ENCODE measurements at places on chromosomes 1 and 21.
A peak's percentile ranks its signal among the peaks of the same experiment; 100 is the strongest.

DNA sequence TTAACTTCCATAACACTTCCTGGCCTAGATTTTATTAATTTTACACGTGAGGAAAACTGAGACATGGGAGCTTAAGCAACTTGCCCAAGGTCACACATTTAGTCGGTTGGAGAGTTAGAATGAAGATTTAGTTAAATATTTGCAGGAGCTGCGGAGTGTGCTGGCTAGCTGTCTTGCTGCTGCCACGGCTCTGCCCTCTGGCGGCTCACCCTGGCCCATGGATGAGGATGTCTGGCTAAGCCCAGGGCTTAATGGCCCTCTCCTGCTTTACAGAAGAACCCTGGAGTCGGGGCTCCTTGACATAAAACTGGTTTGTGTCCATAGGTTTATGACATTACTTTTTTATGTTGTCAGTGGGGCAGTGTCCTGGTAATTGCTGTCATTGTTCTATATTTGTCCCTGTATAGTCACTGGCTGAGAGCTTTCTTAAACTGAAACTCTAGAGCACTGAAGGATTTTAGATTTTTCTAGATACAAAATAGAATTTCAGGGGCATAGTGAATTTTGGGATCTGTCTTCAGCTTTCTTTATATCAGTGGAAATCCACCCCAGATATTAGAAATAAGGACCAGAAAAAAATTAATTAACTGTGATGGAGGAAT lies 88.9 kb upstream of the WLS start:
- H3K4me3 ChIP-seq, result no peak overlapping the region
- H3K36me3 ChIP-seq, result no peaks in the 10 kb centered on the region
- no peak overlapping the region for H3K27ac ChIP-seq
- H3K27me3 ChIP-seq, result peaks cover 3% of the 10 kb centered on the region
- no peak for DNase-seq
- H3K4me1 ChIP-seq, result no peaks in the 10 kb centered on the region

- no peaks in the 10 kb centered on the region for H3K27me3 ChIP-seq
- H3K27ac ChIP-seq, result peak within 1 kb of the TSS; percentile 91
- peaks cover 16% of the 10 kb centered on the region for H3K36me3 ChIP-seq
- H3K4me3 ChIP-seq, result peak within 1 kb of the TSS; percentile 88
- peaks cover 73% of the 10 kb centered on the region for H3K4me1 ChIP-seq
- peak; percentile 57 for DNase-seq
Observed at GRCh38 chr1:15684042-15684461, at the start of gene PLEKHM2. TSS of gene PLEKHM2 (plus strand) at chr1:15684320. CDS start at chr1:15684559, 239 bp downstream.

GRCh38 chr1:205493241-205494085 lies 11.0 kb upstream of the CDK18 start:
- H3K27me3 ChIP-seq, result peaks cover 51% of the 10 kb centered on the region
- no peak overlapping the region for H3K4me3 ChIP-seq
- no peaks in the 10 kb centered on the region for H3K36me3 ChIP-seq
- no peak overlapping the region for H3K27ac ChIP-seq
- DNase-seq, result no peak
- no peaks in the 10 kb centered on the region for H3K4me1 ChIP-seq

GRCh38 chr1:87356591-87356990 lies 27.9 kb downstream of the LMO4 start:
- H3K4me3 ChIP-seq, result no peak overlapping the region
- H3K27me3 ChIP-seq, result no peaks in the 10 kb centered on the region
- DNase-seq, result no peak
- H3K36me3 ChIP-seq, result no peaks in the 10 kb centered on the region
- no peak overlapping the region for H3K27ac ChIP-seq
- no peaks in the 10 kb centered on the region for H3K4me1 ChIP-seq

DNA sequence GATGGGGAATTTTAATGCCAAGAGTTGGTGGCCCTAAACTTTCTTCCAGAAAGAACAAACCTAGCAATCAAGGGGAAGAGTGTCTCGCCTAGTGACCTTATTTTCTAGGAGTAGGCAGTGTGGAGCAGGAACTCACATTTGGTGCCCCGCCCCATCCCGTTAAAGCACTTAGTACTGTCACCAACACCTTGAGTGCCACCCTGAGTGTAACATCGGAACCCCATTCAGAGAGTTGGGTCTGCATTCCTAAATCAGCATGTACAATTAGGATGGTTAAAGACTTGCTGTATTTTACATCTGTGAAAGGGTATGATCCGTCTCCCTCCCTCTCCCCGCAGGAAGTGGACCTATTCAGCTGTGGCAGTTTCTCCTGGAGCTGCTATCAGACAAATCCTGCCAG lies 15.5 kb downstream of the ETS2 start:
- H3K27me3 ChIP-seq, result no peaks in the 10 kb centered on the region
- no peak for DNase-seq
- no peaks in the 10 kb centered on the region for H3K4me1 ChIP-seq
- H3K4me3 ChIP-seq, result no peak overlapping the region
- H3K27ac ChIP-seq, result no peak overlapping the region
- H3K36me3 ChIP-seq, result peaks cover 48% of the 10 kb centered on the region

- H3K27ac ChIP-seq, result no peak overlapping the region
- H3K27me3 ChIP-seq, result no peaks in the 10 kb centered on the region
- no peak for DNase-seq
- no peaks in the 10 kb centered on the region for H3K36me3 ChIP-seq
- H3K4me3 ChIP-seq, result no peak overlapping the region
- H3K4me1 ChIP-seq, result no peaks in the 10 kb centered on the region
Observed at GRCh38 chr1:81878538-81878937, 77.8 kb downstream of the ADGRL2 start.

GRCh38 chr1:23551849-23552248 lies 7.5 kb downstream of the ID3 start:
- peak overlapping the region; percentile 41 for H3K27ac ChIP-seq
- peaks cover 3% of the 10 kb centered on the region for H3K36me3 ChIP-seq
- H3K4me3 ChIP-seq, result no peak overlapping the region
- DNase-seq, result no peak

GRCh38 chr1:115842948-115843347 lies 2.0 kb upstream of the NHLH2 start:
- H3K4me3 ChIP-seq, result no peak overlapping the region
- DNase-seq, result no peak

- H3K27me3 ChIP-seq, result peaks cover 7% of the 10 kb centered on the region
- no peak for DNase-seq
- no peaks in the 10 kb centered on the region for H3K36me3 ChIP-seq
- H3K4me3 ChIP-seq, result no peak overlapping the region
- peaks cover 7% of the 10 kb centered on the region for H3K4me1 ChIP-seq
Observed at GRCh38 chr1:151970626-151971025, 23.0 kb downstream of the S100A10 start.

- peaks cover 5% of the 10 kb centered on the region for H3K36me3 ChIP-seq
- no peak overlapping the region for H3K27ac ChIP-seq
- H3K4me1 ChIP-seq, result no peaks in the 10 kb centered on the region
- no peak overlapping the region for H3K4me3 ChIP-seq
- DNase-seq, result no peak
Observed at GRCh38 chr1:246280551-246280950, 226.5 kb downstream of the SMYD3 start.

- H3K4me3 ChIP-seq, result no peak overlapping the region
- H3K27me3 ChIP-seq, result peaks cover 7% of the 10 kb centered on the region
- H3K36me3 ChIP-seq, result no peaks in the 10 kb centered on the region
Observed at GRCh38 chr1:3352952-3353331, 101.5 kb upstream of the ARHGEF16 start.

DNA sequence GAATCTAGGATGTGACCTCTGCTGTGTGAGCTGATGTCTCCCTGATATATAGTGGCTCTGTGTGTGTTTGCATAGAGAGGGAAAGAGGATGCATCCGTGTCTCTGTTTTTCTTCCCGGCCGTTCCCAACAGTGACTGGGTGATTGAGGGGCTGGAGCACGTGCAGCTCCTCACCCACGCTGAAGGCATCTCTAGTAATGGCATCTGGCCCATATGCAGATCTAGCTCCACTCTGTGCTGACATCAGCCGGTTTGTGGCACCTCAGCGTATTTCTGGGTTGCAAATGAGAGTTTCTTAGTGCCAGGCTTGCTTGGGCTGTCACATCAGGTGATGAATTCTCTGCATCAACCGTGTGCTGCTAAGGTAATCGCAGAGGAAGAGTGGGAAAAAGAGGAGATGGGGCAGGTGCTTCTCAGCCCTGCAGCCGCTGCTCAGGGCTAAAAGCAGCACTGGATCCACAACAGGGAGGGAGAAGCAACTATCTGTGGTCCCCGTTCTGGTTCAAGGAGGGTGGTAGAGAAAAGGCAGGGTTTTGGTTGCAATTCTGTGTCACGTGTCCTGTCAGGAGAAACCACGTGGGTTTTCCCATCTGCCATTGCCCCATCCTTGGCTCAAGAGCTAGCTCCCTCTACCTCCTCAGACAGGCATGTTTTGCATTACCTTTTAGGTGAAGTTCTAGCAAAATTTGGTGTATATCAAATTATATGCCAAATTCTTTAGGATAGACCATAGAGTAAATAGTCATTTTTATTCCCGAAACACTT lies 282.9 kb downstream of the PBX1 start:
- no peak overlapping the region for H3K4me3 ChIP-seq
- no peaks in the 10 kb centered on the region for H3K27me3 ChIP-seq
- H3K27ac ChIP-seq, result no peak overlapping the region
- no peaks in the 10 kb centered on the region for H3K36me3 ChIP-seq
- no peaks in the 10 kb centered on the region for H3K4me1 ChIP-seq
- no peak for DNase-seq

GRCh38 chr1:63732666-63733065 lies 41.2 kb upstream of the ROR1 start:
- no peak for DNase-seq
- H3K36me3 ChIP-seq, result no peaks in the 10 kb centered on the region
- H3K27me3 ChIP-seq, result peaks cover 5% of the 10 kb centered on the region
- no peak overlapping the region for H3K4me3 ChIP-seq
- no peak overlapping the region for H3K27ac ChIP-seq
- H3K4me1 ChIP-seq, result no peaks in the 10 kb centered on the region

DNA sequence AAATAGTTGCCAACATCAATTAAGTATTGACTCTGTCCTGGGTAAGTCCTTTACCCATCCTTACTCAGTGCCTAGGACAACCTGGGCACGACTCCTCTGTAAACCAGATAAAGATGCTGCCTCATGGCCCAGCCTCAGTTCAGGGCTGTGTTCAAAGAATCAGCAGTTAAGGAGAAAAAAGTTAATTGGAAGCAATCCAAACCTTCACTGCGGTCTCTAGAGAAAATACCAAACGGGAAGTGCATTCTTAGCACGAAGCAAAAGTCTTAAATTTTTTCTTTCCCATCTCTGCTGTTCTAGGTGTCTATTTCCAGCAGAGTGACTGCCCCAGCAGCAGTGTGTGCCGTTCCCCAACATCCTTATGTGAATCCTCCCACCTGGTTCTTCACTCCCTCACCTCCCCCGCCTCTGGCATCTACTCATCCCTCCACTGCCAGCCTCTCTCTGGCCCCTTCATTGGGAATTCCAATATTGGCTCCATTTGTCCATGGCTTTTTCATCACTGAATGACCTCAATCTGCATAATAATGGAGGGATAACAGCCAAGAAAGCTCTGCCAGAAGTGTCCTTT lies 23.2 kb downstream of the KANK4 start:
- H3K27ac ChIP-seq, result no peak overlapping the region
- no peak for DNase-seq
- H3K4me1 ChIP-seq, result no peaks in the 10 kb centered on the region
- H3K27me3 ChIP-seq, result peaks cover 18% of the 10 kb centered on the region

Data from activated B cell treated with CpG ODN at 0.5 μM for 24 hours (primary cell).